CD4-positive, alpha-beta T cell treated with Interleukin-17A for 4 hours (primary cell): ENCODE measurements at places on chromosomes 4 and X.

- no peak for DNase-seq
Observed at GRCh38 chr4:163217505-163217904, 50.8 kb upstream of the NAF1 start.

DNA sequence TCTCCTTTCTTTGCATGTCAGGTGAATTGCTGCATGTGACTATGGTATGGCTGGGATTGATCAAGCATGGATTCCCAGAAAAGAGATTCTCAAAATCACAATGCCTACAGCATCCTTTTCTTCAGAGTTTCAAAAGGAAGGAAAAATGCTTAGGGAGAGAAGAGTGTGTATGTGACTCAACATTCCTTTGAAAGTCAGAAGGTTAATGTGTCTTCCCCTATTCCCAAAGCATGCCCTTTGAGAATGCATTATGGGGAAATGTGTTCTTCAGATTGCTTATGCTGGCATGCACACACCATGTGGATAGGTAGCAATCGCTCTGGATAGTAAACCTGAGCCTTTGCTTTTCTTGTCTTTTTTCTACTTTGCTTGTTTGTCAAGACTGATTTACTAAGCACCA lies 78.5 kb downstream of the ELOVL6 start:
- DNase-seq = no peak

- no peak for DNase-seq
Observed at GRCh38 chr4:187724456-187724855, 271.1 kb upstream of the ZFP42 start.

- DNase-seq = no peak
Observed at GRCh38 chr4:5052726-5053425, 1.6 kb downstream of the STK32B start.

GRCh38 chr4:129095811-129096454 lies at the start of gene C4orf33:
C4orf33 (plus strand) TSS chr4:129096152; CDS start chr4:129102611, 6,459 bp downstream.
- peak; percentile 80 for DNase-seq

GRCh38 chr4:32697281-32697814 lies 1977.2 kb downstream of the PCDH7 start:
- no peak for DNase-seq

GRCh38 chr4:68864438-68865187 lies 48.8 kb downstream of the UGT2B10 start:
- DNase-seq = no peak

- DNase-seq = peak; percentile 73
Observed at GRCh38 chr4:153651587-153651986, 32.5 kb upstream of the TLR2 start.
